IMR-90 (cell line): ENCODE measurements at places on chromosomes 4 and X.

- DNase-seq = peak; percentile 81
Measured at GRCh38 chr4:153448003-153448731, 18.0 kb upstream of the TMEM131L start.

DNA sequence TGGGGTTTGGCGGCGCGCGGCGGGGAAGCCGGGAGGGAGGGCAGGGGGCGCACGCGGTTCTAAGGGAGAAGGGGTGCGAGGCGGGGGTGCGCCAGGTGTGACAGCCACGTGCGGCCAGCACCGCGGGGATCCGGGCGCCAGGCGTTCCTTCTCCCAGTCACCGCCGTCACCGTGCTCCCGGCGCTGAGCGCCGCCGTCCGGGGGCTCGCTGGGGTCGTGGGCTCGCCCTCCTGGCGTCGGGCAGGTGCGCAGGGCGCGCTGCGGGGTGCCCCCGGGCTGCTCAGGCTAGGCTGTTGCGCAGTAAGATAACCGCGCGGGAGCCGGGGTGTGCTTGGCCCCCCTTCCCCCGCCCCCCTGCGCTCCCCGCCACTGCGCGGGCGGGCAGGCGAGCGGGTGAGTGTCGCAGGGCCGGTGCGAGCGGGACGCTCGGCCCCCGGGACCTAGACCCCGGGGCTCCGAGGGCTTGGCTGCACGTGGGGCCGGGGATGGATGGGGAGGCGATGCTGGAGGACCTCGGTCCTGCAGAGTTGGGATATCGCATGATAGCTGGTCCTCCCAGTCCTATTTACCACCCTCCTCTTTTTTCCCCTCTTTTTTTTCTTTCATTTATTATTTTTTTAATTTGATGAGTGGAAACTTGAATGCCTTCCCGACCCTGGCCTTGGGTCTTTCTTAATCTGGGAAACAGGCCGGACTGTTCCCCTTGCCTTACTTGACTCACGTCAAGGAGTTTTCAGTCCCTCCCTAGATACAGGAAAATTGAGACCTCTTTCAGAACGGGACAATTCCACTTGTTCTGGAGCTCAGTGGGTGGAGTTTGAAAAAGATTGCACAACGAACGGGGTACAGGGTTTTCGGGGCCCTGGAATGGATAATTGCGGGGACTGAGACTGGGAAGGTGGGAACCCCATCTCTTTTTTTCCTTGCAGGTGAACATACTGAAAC, 797 bp downstream of the TXLNG start:
- DNase-seq = no peak

- DNase-seq = peak; percentile 57
Measured at GRCh38 chr4:27217261-27217769, 356.7 kb downstream of the STIM2 start.

DNA sequence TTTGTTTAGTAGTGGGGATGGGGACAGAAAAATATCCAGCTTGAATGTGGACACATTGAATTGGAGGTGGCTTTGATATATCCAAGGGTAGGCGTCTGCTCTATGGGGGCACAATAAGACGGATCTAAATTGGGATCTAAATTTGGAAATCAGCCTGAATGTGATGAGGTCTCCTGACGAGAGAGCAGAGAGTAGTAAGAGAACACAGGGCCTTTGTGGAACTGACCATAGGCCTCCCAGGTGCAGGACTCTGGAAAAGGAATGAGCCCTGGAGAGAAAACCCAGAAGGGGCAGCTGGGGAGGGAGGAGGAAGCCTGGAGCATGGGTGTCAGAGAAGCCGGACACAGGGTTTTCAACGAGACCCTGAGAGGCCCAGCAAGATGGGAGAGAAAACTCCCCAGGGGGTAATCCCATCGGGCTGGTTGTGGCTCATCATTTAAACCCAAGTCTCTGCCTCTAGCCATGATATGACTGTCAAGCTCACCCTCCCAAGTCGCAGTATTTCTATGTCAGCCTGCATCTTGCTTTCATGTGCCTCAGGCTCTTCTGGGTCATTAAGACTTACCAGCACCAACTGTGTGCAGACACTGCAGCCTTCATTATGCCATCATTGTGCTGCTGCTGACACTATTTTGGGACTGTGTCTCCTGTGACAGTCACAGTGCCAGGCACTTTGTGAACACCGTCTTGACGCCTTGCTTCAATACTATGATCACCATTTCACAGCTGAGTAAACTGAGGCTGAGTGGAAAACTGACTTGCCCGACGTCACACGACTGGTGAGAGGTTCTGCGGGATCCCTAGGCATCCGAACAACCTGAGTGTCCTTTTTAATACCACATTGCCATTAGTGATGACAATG, 57.1 kb downstream of the ANAPC4 start:
- no peak for DNase-seq

GRCh38 chr4:101064541-101065180, 282.7 kb downstream of the PPP3CA start:
- no peak for DNase-seq

DNA sequence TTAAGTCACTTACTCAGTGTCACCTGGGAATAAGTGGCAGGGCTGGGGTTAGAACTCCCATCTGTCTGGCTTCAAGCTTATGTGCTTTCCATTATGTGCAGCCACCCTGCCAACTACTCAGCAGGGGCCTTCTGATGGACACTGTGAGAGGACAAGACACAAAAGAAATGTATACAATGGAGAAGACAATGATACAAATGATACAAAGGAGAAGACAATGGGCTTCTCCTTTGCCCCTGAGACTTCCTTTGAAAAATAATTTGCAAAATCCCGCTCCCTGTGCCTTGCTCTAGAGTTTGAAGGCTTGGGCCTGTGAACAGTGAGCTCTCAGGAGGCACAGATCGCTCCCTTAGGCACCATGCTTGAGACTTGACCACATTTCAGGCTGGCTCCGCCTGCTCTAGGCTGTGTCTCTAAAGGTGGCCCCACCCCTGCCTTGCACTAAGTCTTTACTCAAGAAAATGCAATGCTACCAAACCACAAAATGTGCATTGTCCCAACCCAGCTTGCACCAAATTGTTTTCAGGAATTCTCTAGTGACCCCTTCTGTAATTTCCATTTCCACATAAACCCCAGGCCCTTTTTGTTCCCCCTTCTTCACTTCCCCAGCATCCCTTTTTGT, 27.1 kb upstream of the STX18 start:
- no peak for DNase-seq

GRCh38 chr4:78653655-78654054, 102.1 kb downstream of the ANXA3 start:
- DNase-seq = peak; percentile 25

GRCh38 chrX:103530545-103530944, 11.3 kb upstream of the RAB40A start:
- DNase-seq = peak; percentile 6

DNA sequence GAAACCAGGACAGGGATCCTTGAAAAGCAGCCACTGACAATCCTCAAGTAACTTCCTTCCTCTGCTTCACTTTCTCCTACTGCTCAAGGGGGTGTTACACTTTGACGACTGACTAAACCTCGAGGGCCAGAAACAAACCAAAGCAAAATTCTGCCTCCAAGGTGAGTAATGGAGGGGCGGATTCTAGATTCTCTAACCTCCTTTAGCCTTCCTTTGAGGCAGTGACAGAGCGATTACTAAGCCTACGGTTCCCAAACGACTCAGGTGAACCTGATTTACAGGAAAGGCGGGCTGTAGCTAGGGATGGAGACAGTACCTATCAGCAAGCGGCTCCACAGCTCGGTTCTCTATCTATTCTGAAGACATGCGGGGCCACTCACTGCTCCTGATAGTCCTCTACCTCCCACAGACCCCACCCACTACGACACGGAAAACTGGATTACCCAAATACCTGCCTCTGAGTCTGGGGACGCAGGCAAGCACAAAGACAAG, 487 bp downstream of the TBCK start:
- DNase-seq = peak; percentile 34

- DNase-seq = peak; percentile 94
Measured at GRCh38 chr4:169253904-169254303, 16.9 kb downstream of the SH3RF1 start.

DNA sequence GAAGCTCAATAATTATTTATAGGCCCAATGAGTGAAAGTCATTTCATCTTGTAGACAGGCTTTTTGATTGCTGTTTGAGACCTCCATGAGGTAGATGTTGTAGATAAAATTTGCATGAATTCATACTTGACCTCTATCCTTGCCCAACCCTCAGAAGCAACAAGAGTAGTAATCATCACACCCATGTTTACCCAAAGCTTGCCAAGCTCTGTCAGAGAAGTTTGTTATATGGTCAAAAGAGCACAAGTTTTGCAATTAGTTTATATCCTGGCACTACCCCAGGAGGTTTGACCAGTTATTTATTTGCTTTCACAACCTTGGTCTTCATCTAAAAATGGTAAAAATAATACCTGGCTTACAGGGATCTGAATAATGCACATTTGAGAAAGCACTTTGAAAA, 20.7 kb downstream of the ADH7 start:
- no peak for DNase-seq

GRCh38 chr4:41124916-41125548, 89.3 kb downstream of the APBB2 start:
- no peak for DNase-seq

DNA sequence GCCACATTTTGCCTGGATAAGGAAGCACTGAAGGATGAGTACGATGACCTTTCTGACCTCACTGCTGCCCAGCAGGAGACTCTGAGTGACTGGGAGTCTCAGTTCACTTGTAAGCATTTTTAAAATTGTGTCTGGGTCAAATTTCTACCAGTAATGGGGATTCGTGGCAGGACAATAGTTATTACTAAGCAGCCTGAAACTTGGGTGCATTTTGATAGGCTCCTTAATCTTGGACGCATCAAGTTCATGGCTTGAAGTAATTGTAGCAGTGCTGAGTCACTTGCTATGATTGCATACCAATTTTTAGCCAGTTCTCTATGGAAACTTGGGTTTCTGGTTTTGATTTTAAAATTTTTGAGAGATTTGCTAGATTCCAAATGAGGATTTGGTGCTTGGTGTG, 4.3 kb downstream of the PGRMC1 start:
- DNase-seq = peak; percentile 75

DNA sequence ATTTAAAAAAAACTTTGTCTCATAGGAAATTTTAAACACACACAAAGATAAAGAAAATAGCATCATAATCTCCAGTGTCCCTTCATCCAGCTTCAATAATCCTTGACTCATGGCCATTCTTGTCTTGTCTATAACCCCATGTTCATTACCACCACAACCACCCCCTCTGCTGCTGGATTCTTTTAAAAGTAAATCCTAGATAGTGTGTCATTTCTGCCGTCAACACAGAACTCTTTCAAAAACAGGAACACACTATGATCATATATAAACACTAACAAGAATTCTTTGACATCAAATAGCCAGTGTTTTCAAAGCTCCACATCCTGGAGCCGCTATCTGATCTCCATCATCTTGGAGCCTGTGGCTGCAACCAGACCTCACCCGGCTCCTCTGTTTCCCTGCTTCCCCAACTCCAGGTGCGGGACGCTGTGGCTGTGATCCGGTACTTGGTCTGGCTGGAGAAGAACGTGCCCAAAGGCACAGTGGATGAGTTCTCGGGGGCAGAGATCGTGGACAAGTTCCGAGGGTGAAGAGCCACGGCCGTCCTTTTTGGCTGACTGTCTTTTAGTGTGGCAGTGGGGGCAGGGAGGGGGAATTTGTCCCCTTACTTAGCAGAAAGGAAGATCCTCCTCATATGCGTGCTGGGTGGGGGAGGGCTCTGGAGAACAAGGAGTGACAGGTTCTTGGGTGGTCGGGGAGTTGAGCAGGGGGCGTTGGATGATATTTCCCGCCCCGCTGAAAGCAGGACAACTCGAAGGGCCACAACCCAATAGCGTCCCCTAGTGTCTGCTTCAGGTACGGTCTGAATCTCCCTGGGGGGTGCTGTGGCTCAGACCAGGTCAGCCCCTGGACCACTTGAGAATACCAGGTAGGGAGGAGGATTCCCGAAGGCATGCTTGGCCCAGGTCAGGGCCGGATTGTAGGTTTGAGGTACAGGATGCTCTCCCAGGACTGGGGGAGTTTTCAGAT, 15.6 kb downstream of the XPNPEP2 start:
- DNase-seq = peak; percentile 11

- DNase-seq = no peak
Measured at GRCh38 chr4:159035570-159035969, 67.3 kb upstream of the RAPGEF2 start.

GRCh38 chr4:94852616-94853015, 94.9 kb downstream of the BMPR1B start:
- no peak for DNase-seq
